Panc1 (cell line): ENCODE measurements at places on chromosomes 1 and 21.

- no peak for DNase-seq
These were observed at the start of gene CD34 for GRCh38 chr1:207910591-207911354. CD34 (minus strand) TSS chr1:207911125; CDS start chr1:207911080, 45 bp downstream.

- no peak for DNase-seq
These were observed 26.5 kb downstream of the TMEM63A start for GRCh38 chr1:225855503-225856300.

GRCh38 chr1:92298213-92298572, 594 bp downstream of the GLMN start:
- DNase-seq = no peak

GRCh38 chr1:85628791-85629531, 48.4 kb downstream of the CCN1 start:
- DNase-seq = peak; percentile 95

GRCh38 chr21:32364387-32364786, 28.4 kb downstream of the URB1 start:
- DNase-seq = no peak

GRCh38 chr1:90382161-90382560, 334.9 kb downstream of the BARHL2 start:
- DNase-seq = no peak

DNA sequence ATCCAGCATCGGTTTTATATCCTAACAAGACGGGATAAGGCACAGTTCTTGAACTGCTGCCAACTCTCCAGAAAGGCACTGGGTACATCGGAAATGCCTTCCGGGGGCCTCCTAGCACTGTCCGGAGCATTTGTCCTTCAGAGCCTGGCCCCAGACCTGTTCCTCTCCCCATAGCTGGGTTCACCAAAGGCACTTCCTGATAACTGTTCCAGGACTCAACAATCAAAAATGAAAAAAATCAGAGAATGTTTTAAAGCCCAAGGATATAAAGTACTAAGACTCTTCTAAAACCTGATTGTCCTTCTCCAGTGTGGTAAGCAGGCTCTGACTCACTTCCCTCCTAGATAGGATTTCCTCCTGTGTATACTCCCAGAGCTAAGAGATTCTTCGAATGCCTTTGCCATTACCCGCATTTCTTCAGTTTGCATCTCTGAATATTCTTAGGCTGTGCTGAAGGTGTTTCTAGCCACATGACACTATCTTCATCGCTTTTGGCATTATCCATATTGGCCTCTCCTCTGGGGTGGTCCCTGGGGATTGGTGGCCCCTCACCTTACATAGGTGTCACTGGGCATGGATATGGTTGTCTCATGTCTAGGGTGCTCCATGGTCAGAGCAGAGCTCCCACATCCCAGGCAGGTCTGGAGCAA, 112.9 kb downstream of the ZBTB18 start:
- peak; percentile 50 for DNase-seq

DNA sequence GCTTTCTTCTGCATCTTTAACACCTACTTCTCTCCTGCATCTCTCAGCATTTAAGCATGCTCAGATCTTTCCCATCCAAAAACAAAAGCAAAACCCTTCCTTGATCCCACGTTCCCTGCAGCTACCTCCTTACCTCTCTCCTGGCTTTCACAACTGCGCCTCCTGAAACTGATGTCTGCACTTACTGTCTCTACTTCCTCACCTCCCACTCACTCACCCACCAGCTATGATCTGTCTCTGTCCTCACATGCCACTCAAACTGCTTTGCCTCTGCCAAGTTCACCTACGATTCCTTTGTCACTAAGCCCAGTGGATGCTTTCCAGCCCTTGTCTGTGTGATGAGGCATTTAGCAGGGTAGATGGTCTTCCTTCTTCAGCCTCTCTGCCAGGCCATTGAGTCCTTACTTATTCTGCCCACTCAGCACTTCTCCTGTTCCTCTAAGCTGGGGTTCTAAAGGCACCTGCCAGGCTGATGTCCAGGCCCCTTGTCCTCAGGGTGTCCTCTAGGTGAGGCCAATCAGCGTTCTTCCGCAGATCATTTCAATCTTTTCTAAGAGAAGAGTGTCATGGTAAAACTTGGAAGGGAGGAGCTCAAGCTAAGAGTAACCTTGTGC, 10.0 kb upstream of the GJB3 start:
- no peak for DNase-seq

DNA sequence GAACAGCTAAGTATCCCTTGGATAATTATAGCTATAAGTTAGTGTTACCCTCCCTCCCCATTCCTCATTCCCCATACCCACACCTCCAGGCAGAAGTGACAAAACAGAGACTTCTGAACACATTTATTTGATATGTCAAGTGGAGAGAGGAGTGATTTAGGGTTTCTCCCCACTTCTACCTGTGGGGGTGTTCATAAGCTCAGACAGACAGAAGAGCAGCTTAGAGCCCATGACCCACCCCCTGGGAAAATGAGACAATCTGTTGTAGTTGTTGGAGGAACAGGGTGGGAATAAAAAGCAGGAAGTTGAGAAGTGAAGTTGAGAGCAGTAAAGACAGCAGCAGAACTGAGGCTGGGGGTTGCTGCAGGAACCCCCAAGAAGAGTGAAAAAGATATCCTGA, 1.5 kb upstream of the LIX1L start:
- no peak for DNase-seq

DNA sequence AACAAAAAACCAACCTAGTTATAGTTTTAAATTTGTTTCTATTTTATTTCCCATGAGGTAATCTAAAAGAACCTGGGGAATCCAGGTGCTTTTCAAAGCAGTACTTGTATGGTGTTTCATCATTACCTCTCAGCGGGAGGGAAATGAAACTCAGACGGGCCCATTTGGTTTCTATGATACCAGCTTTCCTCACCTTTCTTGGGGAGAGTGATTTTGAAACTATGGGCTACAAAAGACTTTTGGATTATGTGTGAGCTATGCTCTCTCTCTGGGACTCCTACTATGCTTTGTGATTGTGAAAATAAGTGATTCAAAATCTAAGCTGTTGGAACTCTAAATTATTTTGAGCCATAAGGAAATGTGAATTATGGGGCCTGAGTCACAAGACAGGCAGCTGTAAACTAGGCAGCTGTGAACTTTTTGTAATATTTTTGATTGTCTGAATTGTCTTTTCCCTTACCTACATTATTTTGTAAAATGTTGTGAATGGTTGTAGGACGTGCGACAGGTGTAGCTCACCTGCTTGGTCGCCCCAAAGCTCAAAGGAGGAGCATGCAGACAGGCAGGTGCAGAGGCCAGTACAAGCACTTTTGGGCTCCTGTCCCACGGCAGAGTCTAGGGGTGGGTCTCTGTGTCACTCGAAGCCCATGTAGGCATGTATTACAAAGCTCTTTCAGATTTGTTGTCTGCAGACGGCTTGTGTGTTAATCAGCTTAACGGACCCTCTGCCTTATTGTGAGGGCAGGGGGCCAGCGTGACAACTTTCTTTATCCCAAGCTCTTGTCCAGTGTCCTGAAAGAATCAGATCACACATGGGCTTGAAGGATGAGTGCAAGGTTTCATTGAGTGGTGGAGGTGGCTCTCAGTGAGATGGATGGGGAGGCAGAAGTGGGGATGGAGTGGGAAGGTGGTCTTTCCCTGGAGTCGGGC, 64.8 kb upstream of the BACH1 start:
- DNase-seq = no peak

DNA sequence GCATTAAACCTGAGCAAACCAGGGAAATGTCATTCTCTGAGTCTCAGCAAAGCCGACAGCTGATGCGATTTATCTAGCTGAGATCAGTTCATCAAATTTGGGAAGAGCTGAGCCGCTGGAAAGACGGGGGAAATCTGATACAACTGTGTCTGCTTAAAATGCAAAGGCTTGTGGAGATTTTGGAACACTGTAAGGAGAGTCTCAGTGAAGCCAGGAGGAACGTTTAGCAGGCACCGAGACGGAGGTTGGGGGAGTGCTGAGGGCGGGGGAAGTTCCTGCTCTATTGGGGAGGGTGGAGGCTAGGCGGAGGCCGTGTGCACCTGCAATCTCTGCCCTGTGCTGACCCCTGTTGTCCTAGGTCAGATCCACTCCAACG, 143.2 kb upstream of the CSF3R start:
- DNase-seq = no peak

DNA sequence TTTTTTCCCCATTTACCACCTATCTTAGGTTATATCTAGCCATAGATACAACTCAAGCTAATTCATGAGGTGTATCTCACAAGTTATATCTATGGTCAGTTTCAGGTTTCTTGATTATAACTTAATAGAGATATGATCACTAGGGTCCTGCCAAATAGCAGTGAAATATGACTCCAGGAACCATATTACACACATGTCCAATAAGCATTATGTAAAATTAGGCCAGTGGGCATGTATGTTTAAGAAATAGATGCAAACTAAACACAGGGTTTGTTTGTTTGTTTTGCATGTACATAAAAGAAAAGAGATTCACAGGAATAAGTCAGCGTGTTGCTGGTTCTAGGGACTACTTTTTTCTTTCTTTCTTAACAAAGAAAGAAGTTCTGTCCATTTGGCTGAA, 112.5 kb upstream of the ST6GALNAC5 start:
- no peak for DNase-seq

DNA sequence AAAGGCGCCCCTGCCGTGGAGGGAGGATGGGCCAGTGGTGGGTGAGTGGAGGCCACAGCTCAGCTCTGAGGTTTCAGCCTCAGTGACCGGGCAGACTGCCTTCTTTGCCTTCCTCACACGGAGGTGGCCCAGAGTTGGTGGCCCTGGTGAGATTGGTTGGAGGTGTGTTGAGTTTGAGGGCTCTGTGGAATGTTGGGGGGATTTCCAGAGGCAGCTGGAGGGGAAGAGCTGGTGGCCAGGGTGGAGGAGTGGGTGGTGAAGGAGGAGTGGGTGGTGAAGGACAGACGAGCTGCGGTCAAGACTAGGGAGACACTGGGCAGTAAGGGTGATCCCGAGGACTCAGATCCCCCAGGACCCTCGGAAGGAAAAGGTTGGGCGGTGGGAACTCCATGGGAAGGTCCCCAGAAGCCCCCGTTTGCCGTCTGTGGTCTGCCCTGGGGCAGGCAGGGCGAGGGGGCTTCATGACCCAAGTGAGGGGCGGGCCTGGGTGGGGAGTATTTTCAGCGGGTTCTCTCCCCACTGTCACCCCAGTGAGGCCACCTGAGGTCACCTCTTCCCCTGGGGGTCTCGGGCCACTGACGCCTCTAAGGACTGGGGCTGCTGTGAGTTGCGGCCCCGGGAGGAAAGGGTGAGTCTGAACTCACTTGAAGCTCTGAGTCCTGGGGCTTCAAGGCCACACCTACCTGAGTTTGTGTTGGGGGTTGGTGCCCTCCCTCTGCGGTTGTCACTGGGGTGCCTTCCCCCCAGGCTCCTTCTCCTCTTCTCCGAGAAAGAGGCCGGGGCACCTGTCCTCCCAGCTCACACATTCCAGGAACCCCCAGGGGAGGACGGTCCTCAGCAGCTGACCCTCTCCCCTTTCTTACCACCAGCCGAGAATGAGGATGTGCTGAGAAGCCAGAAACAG, 22.7 kb upstream of the PIK3CD start:
- no peak for DNase-seq

- DNase-seq = no peak
These were observed 304.7 kb upstream of the USP25 start for GRCh38 chr21:15425049-15425448.

DNA sequence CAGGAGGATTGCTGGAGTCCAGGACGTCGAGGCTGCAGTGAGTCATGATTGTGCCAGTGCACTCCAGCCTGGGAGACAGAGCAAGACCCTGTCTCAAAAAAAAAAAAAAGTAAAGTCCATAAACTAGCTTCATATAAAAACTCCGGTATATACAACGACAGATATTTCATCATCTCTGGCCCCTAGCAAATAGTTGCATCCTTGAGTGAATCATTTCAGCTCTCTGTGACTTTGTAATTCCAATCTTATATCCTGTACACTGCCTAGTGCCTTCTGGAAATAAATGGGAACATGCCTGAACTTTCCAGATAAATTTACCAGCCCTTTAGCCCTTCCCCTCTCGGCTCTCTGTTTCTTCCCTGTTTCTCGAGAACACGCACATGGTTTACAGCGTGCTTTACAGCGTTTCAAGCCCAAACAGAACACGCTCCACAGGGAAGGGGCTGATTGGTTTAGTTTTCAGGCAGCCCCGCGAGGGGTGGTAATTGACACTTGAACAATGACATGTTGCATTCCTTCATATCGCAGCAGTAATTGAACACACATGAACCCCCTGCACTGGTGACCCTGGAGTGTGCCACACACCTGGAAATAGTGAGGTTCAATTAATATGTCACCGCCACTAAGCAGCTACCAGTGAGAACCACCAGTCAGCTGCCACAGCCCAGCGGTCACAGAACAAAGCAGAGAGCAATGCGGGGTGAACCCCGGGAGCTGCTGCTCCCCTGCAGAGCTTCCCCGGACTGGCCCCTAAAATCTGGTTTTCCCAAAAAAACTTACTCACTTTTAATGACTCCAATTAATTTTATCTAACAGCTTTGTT, 35.7 kb upstream of the SIM2 start:
- DNase-seq = no peak

GRCh38 chr1:117758444-117759316, 152.8 kb downstream of the TENT5C start:
- DNase-seq = peak; percentile 59

GRCh38 chr1:30901798-30902581, 6.6 kb downstream of the SDC3 start:
- DNase-seq = no peak

DNA sequence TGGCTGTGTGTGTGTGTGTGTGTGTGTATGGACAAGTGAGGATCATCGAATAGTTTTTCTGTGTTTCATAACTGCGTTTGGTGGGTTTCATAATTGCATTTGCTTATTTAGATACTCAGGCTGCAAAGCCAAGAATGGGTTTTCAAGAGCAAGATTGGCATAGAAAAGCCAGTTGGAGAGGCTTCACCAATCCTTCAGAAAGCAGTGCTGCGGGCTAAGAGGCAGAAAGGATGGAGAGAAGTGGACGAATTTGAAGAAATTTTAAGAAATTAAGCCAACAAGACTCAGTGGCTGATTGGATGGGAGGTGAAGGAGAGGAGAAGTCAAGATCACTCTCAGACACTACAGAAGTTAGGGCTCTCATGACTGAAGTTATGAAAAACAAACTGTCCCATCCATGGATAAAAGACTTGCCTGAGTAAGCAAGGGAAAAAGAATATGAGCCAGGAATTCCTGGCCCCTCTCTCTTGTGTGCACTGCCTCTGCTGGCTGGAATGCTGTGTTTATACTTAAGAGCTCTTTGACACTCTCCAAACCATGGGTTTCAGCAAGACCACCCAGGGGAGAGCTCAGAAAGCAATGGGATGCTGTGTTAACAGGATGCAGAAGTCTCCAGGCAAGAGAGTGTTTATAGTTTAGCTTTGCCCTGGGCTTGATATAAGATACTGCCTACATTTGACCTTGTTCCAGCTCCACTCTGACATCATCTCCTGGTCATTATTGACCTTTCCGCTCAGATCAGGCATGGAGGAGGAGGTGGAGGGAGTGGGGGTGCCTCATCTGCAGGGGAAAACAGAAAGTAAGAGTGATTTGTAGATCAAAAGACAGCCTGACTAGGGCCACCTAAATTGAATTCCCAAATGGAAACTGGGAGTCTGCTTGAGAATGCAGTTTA, 232.0 kb upstream of the PLXNA2 start:
- no peak for DNase-seq

DNA sequence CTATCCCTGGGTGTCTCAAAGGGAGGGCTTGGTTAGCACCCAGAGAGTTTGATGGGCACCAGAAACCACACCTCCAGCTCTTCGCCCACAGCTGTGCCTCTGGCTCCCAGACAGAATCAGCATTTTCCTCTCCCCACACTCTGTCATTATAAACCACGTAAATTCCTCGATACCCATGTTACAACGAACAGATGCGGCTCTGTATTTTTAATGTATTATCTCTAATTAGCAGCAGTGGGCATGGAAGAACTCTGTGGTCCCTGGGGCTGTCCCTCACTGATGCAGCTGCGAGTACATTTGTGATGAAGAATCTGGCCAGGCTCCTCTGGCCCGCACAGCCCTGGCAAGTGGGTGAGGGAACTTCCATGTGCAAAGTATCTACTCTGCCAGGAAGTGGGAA, 10.8 kb downstream of the HMGB4 start:
- DNase-seq = no peak
